Stimulated activated CD8-positive, alpha-beta memory T cell treated with anti-CD3 and anti-CD28 coated beads, Interleukin-2, amount 100 ng/mL, for 1 hour (primary cell): ENCODE measurements at places on chromosomes 11 and 22.
A peak's percentile ranks its signal among the peaks of the same experiment; 100 is the strongest.

DNA sequence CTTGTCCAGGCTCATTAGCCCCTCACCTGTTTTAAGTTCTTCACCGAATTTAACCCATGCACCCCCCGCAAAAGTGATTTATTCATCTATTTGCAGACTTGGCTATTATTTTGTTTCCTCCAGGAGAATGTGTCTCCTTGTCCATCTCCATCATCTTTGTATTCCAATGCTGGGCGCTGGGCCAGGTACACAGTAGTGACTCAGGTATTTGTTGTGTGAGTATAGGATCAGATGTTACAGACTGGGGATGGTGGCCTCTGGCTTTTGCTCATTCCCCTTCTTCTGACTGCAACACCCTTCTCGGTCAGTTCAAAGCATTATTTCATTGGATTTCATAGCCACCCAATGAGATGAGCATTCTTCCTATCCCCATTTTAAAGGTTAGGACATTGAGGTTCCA is 408.2 kb downstream of the MN1 start:
- DNase-seq, result no peak

DNA sequence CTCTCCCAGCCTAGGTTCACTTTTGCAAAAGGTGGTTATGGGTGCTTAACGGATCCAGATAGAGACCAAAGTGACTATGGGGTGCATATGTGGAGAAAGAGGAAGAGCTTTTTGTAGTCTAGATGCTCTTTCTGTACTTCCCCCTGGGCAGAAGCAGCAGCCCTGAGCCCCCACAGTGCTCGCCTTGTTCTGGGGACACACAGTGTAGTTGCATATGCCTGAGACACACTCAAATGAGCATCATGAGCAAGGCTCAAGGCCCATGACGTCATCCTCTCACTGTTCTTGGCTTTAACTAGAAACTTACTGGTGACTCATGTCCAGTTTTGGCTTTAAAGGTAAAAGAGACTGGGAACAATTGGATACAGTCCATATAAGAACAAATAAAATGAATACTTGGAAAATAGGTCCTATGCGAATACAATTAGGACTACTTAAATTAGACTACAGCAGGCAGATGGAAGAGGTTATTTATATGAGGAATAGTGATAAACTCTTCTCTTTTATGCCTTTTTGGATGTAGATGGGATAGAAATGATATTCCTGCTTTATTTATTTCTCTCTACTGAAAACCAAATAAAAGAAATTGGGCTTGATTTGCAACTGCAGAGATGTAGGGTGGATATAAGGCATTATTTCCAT is 20.1 kb upstream of the PEX26 start:
- no peak for DNase-seq

- no peak for DNase-seq
Measured at GRCh38 chr11:75443043-75443442, 10.0 kb upstream of the KLHL35 start.

DNA sequence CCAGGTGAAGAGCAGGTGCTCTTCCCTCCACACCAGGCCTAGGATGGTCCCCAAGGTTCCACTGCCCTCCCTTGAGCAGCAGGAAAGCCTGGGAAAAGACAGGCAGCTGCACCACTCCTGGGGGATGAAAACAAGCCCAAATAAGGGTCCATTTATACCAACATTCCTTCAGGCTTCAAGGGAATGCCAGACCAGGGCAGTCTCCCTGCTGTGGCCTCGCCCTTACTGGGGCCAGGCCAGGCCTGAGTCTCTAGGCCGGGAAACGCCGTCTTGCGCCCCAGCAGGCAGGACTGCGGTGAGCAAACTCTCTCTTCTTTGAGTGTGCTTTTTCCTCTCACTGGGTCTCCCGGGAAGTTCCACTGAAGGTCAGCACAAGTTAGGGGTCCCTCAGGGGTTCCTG is 443.5 kb downstream of the SOX6 start:
- DNase-seq, result no peak

DNA sequence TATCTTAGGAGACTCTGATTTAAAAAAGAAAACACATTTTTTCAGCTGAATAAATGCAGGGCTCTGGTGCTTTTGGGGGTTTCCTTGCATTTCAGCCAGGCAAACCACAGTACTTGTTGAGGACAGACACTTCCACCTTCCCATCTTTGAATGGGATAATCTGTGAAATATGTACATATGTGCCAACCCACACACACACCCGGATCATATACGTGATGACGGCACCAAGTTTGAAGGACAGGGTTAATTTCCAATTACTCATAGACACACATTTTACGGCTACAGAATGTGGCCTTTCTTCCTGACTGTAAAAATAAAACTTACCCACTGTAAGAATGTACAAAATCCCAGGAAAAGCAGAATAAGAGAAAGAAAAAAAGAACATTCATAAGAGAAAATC is 104.4 kb downstream of the MPPED2 start:
- DNase-seq, result no peak

GRCh38 chr11:46237248-46238077 is 40.0 kb upstream of the CREB3L1 start:
- no peak for DNase-seq

- DNase-seq, result no peak
Measured at GRCh38 chr11:95119361-95120060, 29.9 kb downstream of the ENDOD1 start.

DNA sequence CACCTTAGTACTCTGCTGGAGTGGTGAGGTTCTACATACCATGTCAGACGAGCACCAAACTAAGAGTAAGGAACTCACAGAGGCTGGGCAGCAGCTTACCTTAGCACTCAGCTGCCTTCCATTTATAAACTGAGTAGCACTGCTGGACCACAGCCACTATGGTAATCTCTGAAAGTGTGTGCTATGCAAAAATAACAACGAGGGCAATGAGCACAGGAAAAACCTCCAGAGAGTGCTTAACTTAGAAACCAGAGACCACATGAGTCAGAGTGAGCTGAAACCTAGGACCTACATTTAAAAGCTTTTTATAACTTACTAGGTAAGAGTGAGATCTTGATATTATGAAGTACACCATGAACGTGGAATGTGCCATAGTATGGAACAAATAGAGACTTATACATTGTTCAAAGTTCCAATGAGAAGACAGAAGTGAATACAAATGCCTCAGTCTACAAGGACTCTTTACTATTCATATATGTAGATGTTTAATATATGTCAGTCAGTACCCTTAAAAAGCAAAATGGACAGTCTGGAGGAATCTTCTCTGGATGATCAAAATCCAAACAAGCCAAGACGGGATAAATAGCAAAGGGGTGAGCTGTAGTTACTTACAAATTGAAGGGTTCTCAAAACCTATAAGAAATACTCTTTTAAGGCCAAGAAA is 17.2 kb upstream of the CD59 start:
- DNase-seq, result no peak

GRCh38 chr11:95524314-95525036 is 265.1 kb downstream of the FAM76B start:
- no peak for DNase-seq

- no peak for DNase-seq
Measured at GRCh38 chr11:130390071-130390758, 38.2 kb downstream of the ADAMTS8 start.

GRCh38 chr11:80771017-80771416 is 1330.2 kb upstream of the TENM4 start:
- no peak for DNase-seq

- no peak for DNase-seq
Measured at GRCh38 chr11:122697636-122698167, 42.2 kb downstream of the UBASH3B start.

- no peak for DNase-seq
Measured at GRCh38 chr11:29171360-29171950, 845.4 kb downstream of the KCNA4 start.

DNA sequence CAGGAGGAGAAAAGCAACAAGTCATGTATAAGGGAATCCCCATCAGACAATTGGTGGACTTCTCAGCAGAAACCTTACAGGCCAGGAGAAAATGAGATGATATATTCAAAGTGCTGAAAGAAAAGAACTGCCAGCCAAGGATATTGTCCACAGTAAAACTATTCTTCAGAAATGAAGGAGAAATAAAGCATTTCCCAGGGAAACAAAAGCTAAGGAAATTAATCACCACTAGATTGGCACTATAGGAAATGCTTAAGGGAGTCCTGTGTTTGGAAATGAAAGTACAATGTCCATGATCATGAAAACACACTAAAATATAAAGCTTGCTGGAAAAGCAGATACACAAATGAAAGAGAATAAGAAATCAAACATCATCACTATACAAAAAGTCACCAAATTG is 282.0 kb downstream of the BLID start:
- no peak for DNase-seq

- no peak for DNase-seq
Measured at GRCh38 chr11:59878575-59878974, at the start of gene OOSP3. OOSP3 (plus strand) TSS chr11:59878782; CDS start chr11:59878809, 27 bp downstream.

DNA sequence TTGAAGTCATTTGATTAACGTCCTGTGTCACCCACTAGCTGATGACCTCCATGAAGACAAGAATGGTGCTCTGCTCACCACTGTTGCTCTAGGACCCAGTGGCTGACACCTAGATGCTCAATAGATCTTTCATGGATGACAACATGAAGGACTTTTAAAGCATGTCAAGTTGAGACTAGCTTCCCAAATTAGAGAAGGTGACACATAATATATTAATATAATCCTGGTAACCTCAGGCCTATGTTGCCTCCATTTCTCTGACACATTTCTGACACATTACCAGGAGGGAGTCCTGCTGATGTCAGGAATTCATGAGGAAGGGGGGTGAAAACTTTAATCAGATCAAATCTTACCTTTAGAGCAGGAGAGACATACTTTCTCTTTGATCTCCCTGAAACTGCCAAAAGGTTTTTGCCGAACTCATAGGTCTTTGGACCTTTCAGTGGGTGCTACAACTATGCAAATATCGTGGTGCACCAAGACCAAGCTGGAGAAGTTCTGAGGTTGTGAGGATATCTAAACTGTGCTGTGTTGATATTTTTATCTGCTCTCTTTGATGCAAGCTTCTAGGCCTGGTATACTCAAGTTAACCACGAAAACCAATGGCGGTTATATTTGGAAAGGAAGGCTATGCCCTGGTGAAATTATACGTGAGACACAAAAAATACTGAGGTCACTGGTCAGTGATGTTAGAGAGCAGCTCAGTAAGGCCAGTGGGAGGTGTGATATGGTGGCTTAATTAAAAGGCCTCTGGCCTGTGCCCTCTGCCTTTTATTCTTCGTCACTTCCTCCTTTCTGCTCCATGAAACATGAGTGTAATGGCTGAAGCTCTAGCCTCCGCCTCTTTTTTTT is 13.2 kb upstream of the AMPD3 start:
- DNase-seq, result no peak

DNA sequence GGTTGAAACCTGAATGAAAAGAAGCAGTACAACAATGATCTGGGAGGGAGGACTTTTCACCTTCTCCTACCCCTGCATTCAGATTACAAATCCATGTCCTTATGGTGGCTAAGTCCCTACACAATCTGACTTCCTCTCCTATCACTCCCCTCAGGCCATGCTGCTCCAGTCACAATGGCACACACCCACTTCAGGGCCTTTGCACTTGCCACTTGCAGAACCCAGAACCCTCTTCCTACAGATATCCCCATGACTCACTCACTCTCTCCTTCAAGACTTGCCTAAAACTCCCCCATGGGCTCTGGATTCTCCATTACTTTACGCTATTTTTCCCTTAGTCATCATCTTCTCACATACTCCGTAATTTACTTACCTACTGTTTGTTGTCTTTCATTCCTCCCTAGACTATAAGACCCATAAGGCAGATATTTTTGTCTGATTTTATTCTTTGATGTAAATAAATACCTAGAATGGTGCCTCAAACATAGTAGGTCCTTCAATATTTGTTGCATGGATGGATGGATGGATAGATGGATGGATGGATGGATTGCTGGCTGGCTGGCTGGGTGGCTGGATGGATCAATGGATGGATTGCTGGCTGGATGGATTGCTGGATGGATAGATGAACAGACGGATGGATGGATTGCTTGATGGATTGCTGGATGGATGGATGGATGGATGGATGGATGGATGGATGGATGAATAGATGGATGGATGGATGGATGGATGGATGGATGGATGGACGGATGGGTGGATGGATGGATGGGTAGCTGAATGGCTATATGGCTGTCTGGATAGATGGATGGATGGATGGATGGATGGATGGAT is 94.7 kb upstream of the NAV2 start:
- DNase-seq, result no peak

DNA sequence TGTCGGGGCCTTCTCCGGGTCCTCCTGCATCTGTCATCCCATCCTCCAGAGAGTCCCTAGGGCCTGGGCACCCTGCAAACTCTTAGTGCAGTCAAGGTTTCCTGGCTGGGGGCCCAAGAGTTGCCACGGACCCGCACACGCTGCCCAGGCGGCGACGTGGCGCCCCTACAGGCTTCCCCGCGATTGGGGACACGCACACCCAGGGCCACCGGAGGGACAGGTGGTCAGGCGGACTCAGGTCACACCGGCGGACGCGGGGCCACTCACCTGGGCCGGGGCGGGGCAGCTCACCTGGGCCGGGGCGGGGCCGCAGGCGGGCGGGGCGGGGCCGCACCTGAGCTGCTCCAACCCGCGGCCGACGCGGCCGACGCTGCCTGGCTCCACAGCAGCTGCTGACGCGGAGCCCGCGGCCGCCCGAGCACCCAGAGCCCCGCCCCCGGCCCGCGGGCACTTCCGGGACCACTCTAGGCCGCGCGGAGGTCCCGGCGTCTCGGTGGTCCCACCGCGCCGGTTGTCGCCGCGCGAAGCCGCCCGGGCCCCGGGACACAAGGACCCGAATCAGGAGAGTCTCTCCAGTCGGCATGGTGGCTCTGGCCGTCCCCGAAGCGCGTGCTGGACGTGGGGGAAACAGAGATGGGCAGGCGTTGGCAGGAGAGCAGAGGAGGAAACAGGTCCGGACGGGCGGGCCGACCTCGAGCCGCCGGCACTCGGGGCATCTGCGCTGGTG is at the start of gene ZNF70:
Gene ZNF70 (minus strand): TSS at position 399 of the 727 bp plus-strand sequence. CDS start 5,972 bp downstream, outside the sequence.
- peak; percentile 72 for DNase-seq

DNA sequence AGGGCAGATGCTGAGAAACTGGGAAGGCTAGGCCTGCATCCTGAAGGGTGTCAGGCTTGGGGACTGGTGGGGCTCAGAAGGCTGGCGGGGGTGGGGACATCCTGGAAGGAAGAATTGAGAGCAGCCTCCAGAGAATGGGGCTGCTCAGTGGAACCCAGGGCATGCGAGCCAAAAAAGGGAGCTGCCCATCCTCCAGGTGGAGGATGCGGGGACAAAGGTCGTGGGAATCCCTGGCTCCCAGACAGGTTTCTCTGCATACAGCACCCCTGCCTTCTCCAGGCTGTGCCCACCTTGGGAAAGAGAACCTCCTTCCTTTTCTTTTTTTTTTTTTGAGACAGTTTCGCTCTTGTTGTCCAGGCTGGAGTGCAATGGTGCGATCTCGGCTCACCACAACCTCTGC is 40.9 kb upstream of the ARFGAP3 start:
- no peak for DNase-seq
